Common myeloid progenitor, CD34-positive (primary cell): ENCODE measurements at places on chromosomes 11 and 22.

DNA sequence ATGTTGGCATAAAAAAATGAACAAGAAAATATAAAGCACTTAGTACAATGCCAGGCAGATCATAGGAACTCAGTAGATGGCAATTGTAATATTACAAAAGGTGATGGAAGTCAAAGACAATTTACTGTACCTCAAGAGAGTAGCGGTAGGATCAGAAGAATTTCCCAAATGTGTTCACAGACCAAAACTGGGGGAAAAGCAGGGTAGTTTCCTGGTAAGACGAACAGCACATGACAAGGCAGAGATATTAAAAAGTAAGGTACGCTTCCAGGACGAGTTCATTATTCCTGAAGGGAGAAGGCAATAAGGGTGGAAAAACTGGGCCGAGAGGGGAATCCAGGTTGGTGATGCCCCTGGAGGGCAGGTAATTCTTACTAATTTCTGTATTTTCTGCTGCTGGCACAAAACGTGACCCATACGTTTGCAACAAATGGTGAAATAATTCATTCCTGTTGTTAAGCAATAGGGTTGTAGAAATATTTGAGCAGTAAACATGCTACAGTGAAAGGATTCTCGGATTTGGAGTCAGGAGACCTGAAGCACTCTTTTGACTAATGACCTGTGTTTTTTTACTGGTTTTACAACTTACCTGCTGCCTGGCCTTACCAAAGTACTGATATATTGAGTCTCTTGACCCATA is 786 bp upstream of the ANKRD42 start:
- DNase-seq, result no peak

DNA sequence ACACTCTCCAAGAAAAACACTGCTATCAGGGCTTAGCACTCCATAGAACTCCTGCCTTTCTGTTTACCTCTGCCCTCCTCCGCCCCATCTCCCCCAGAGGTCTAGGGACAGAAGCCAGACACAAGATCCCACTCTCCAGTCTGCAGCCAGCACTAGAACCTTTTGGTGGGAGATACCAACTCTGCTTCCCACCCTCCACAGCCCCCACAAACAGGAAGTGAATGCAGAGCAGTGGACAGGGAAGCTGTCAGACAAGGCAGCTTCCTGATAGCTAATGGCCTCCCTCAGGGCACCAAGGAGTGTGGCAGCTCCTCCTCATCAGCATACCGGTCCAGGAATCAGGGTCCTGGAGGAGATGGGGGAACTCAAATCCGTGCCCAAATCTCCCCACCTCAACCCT is 5.1 kb downstream of the SCN4B start:
- no peak for DNase-seq

GRCh38 chr11:119488256-119488995 is 65.5 kb upstream of the THY1 start:
- DNase-seq, result no peak

GRCh38 chr22:46172522-46173110 is 22.3 kb downstream of the PPARA start:
- DNase-seq, result no peak

GRCh38 chr11:18731441-18731840 is 5.5 kb upstream of the IGSF22 start:
- DNase-seq, result peak; percentile 51

GRCh38 chr11:128895526-128895925 is 4.4 kb downstream of the KCNJ5 start:
- DNase-seq, result no peak

DNA sequence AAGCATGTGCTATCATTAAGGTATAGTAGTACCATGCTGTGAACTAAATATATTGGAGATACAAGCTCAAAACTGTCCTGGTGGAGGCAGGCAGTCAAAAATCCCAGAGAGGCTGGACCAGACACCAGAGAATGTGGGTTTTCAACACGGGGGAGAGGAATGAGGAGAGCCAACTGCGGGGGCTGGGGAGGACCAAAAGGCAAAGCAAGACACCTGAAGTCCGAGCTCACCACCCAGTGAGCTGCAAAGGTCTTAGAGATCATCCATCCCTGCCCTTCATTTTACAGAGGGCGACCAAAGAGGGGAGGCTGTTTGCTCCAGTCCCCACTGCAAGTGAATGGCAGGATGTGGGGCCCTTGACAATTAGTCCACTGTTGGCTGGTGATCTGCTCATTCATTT is 10.0 kb downstream of the RIBC2 start:
- no peak for DNase-seq
